ENCODE measurements at places on chromosomes 6 and 20.

DNA sequence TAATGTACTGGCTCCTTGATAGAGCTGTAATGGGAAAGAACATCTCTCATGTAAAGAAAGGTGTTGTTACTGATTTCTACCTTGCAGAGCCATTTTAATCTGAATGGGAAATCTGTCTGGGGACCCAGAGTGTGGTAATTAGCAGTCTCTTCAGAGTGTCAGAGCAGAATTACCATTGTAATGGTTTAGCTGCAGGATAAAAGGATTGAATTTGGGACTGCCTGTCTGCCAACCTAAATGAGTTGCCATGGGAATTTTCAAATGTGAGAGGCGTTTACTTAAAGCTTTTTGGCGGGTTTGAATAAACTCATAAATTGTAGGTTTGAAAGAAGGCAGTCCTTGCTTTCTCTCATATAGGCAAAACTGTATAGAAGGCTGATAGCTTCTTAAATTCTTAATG lies 128.8 kb downstream of the QKI start:
- H3K27ac ChIP-seq: no peak overlapping the region
- H3K36me3 ChIP-seq: no peaks in the 10 kb centered on the region

GRCh38 chr6:36115412-36115811 lies 14.9 kb upstream of the MAPK13 start:
- no peaks in the 10 kb centered on the region for H3K27me3 ChIP-seq
- no peak for DNase-seq
- H3K27ac ChIP-seq: no peak overlapping the region
- H3K36me3 ChIP-seq: no peaks in the 10 kb centered on the region
- peaks cover 83% of the 10 kb centered on the region for H3K4me1 ChIP-seq

GRCh38 chr6:152218887-152219286 lies 411.4 kb downstream of the ESR1 start:
- H3K27me3 ChIP-seq: no peaks in the 10 kb centered on the region
- H3K4me3 ChIP-seq: no peak overlapping the region
- H3K4me1 ChIP-seq: no peaks in the 10 kb centered on the region
- H3K36me3 ChIP-seq: peaks cover 45% of the 10 kb centered on the region

- no peaks in the 10 kb centered on the region for H3K27me3 ChIP-seq
- no peaks in the 10 kb centered on the region for H3K36me3 ChIP-seq
- H3K4me3 ChIP-seq: no peak overlapping the region
- H3K27ac ChIP-seq: no peak overlapping the region
- DNase-seq: no peak
Measured at GRCh38 chr6:90714319-90714718, 127.4 kb upstream of the MAP3K7 start.

GRCh38 chr20:10603971-10604864 lies 69.6 kb downstream of the JAG1 start:
- no peaks in the 10 kb centered on the region for H3K36me3 ChIP-seq
- H3K4me3 ChIP-seq: no peak overlapping the region
- no peaks in the 10 kb centered on the region for H3K4me1 ChIP-seq
- H3K27ac ChIP-seq: no peak overlapping the region
- no peaks in the 10 kb centered on the region for H3K27me3 ChIP-seq

DNA sequence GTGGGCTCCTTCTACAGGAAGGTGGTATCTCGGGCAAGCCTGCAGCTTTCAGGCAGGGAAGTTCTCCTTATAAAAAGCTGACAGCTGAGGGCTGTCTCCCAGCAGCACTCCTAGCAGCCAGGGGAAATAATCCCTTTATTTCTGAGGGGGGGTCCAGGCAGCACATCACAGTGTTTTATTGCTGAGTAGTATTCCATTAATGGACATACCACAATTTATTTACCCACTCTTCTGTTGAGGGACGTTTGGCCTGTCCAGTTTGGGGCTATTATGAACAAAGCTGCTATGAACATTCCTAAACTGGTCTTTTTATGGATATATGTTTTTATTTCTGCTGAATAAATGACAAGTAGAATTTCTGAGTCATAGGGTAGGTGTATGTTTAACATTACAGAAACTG lies 20.0 kb upstream of the PHACTR2 start:
- no peak overlapping the region for H3K4me3 ChIP-seq
- no peaks in the 10 kb centered on the region for H3K27me3 ChIP-seq
- no peaks in the 10 kb centered on the region for H3K4me1 ChIP-seq
- no peaks in the 10 kb centered on the region for H3K36me3 ChIP-seq
- DNase-seq: no peak
- H3K27ac ChIP-seq: no peak overlapping the region

- no peaks in the 10 kb centered on the region for H3K27me3 ChIP-seq
- H3K4me3 ChIP-seq: no peak overlapping the region
- no peak overlapping the region for H3K27ac ChIP-seq
- H3K36me3 ChIP-seq: peaks cover 3% of the 10 kb centered on the region
Measured at GRCh38 chr6:20955131-20955530, 420.9 kb downstream of the CDKAL1 start.

- peaks cover 6% of the 10 kb centered on the region for H3K4me1 ChIP-seq
- H3K27me3 ChIP-seq: no peaks in the 10 kb centered on the region
- no peak overlapping the region for H3K4me3 ChIP-seq
- DNase-seq: no peak
Measured at GRCh38 chr6:89244241-89244985, 27.3 kb upstream of the GABRR1 start.

DNA sequence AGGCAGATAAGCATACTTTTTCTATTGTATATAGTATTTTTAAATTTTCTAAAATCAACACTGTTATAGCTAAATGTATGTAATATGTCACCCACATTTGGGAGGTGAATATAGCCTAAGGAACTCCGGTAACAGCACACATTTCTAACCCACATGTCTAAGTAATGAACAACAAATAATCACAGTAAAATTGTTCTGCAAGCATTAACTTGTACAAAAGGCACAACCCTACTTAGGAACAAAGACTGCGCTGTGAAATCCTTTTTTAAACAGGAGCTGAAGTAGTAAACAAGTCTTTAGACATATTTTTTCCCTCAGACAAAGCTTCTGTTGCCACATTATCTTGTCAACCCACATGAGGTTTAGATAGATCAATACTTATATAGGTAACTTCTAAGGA lies 872.4 kb upstream of the SLC35B3 start:
- H3K36me3 ChIP-seq: no peaks in the 10 kb centered on the region
- DNase-seq: no peak
- no peaks in the 10 kb centered on the region for H3K4me1 ChIP-seq
- H3K27ac ChIP-seq: no peak overlapping the region

DNA sequence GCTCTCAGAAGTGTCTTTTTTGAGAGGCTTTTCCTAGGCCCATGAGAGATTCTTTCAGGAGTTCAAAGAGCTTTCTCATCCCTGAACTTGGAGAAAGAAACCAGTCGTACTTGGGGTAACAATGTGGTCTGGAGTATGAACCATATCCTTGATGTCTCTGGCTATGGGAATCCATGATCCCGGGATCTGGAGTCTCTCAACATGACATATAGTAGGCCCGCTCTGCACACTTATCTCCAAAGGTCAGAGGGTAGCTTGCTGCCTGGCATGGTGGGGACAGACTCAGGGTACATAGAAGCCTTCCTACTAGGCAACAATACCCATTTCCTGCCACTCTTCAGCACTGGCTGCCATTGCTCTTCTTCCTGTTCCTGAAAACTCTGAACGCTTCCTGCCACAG lies 42.2 kb upstream of the NFATC2 start:
- H3K27me3 ChIP-seq: no peaks in the 10 kb centered on the region
- no peak overlapping the region for H3K4me3 ChIP-seq
- DNase-seq: no peak
- H3K36me3 ChIP-seq: no peaks in the 10 kb centered on the region
- H3K27ac ChIP-seq: no peak overlapping the region

GRCh38 chr6:2235777-2236495 lies 9.5 kb downstream of the GMDS start:
- H3K27me3 ChIP-seq: no peaks in the 10 kb centered on the region
- H3K36me3 ChIP-seq: no peaks in the 10 kb centered on the region
- H3K4me3 ChIP-seq: no peak overlapping the region
- H3K27ac ChIP-seq: no peak overlapping the region
- no peak for DNase-seq
- no peaks in the 10 kb centered on the region for H3K4me1 ChIP-seq

- H3K4me1 ChIP-seq: no peaks in the 10 kb centered on the region
- no peaks in the 10 kb centered on the region for H3K27me3 ChIP-seq
- H3K4me3 ChIP-seq: no peak overlapping the region
- no peak overlapping the region for H3K27ac ChIP-seq
- no peak for DNase-seq
Measured at GRCh38 chr20:52420805-52421204, 229.2 kb upstream of the ZFP64 start.

DNA sequence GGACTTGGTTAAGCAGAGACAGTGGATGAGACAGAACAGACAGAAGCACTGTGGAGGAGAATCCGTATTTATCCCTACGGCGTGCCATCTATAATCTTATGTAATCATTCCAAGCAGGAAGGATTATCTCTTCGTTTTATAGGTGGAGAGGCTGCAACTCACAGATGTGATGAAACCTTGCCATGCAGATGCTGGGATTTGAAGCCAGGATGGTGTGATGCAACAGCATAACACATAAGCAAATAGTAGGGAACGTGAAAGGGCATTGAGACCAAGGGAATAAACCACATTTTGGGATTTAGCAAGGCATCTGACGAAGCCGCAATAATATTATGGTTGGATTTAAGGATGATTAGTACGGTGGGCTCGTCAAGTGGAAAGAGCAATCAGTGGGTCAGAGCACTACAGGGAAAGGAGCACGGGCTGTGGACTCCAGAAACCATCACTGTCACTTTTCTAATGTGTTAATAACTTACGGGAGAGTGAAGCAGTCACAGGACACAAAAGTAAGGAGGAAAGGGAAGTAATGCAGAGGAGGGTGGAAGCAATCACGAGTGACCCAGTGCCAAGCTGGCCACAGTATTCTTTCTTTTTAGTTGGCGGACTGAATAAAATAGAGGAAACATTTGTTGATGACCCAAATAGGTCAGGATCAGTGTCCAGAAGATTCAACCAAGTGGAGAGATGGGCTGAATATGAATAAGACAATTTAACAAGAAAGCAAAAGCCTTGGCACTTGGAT lies 119.6 kb upstream of the EDN1 start:
- no peak for DNase-seq
- H3K27ac ChIP-seq: no peak overlapping the region
- no peaks in the 10 kb centered on the region for H3K27me3 ChIP-seq
- H3K4me1 ChIP-seq: peaks cover 10% of the 10 kb centered on the region
- no peak overlapping the region for H3K4me3 ChIP-seq
- H3K36me3 ChIP-seq: no peaks in the 10 kb centered on the region

DNA sequence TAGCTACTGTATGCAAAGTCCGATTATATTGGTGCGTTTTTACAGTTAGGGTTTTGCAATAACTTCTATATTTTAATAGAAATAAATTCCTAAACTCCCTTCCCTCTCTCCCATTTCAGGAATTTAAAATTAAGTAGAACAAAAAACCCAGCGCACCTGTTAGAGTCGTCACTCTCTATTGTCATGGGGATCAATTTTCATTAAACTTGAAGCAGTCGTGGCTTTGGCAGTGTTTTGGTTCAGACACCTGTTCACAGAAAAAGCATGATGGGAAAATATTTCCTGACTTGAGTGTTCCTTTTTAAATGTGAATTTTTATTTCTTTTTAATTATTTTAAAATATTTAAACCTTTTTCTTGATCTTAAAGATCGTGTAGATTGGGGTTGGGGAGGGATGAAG lies 13.7 kb upstream of the PLCG1 start:
- no peaks in the 10 kb centered on the region for H3K27me3 ChIP-seq
- no peaks in the 10 kb centered on the region for H3K4me1 ChIP-seq
- H3K27ac ChIP-seq: no peak overlapping the region
- peaks cover 29% of the 10 kb centered on the region for H3K36me3 ChIP-seq

GRCh38 chr20:43804781-43805180 lies 78.0 kb upstream of the GTSF1L start:
- H3K36me3 ChIP-seq: no peaks in the 10 kb centered on the region
- H3K4me1 ChIP-seq: no peaks in the 10 kb centered on the region
- no peak for DNase-seq
- H3K27ac ChIP-seq: no peak overlapping the region

DNA sequence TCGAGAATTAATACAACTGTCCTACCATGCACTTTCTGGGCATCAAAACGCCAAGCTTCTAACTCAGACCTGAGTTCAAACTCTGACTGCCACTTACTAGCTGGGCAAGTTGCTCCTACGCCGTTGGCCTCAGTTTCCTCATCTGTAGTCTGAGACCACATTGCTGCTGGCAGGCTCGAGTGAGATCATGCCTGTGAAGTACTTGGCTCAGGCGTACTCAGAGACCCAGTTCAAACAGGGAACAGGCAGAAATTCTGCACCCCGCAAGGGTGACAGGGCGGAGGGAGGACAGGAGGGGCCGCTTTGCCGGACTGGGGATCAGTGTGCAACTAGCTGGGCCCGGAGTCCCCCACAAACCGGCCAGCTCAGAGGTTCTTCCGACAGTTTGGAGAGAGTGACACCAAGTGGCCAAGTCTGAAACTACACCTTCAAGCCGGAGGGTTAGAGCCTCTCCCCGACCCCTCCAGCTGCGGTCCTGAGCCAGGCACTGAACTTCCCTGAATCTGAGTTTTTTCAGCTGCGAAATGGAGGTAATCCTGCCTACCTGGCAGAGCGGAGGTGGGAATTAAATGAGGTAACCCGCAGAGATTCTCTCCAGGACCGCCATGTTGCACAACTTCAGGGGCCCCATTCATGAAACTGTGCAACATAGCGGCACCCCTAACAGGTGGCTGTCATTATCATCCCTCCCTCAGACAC lies 46.0 kb upstream of the PTPN1 start:
- DNase-seq: peak; percentile 57
- H3K36me3 ChIP-seq: no peaks in the 10 kb centered on the region
- no peak overlapping the region for H3K27ac ChIP-seq
- H3K4me3 ChIP-seq: no peak overlapping the region

DNA sequence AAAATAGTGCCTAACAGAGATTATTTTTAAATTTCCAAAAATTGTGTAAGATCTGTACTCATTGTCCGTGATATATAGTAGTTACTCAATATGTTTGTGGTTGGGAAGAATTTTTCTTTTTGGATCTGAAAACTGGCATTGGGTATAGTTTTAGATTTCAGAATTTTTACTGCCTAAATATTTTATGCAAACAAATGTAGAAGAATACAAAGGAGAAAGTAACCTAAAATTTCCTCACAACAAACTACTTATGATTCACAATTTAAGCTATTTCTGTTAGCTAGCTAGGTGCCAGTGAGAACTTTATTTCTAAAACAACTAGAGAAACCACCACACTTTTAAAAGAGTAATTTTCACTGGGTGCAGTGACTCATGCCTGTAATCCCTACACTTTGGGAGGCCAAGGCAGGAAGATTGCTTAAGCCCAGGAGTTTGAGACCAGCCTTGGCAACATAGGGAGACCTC lies 38.8 kb downstream of the SESN1 start:
- H3K4me3 ChIP-seq: no peak overlapping the region
- no peaks in the 10 kb centered on the region for H3K27me3 ChIP-seq
- H3K4me1 ChIP-seq: peaks cover 26% of the 10 kb centered on the region
- H3K36me3 ChIP-seq: no peaks in the 10 kb centered on the region

- H3K27ac ChIP-seq: no peak overlapping the region
- DNase-seq: no peak
- no peaks in the 10 kb centered on the region for H3K36me3 ChIP-seq
- H3K4me3 ChIP-seq: no peak overlapping the region
- H3K27me3 ChIP-seq: peaks cover 23% of the 10 kb centered on the region
- peaks cover 7% of the 10 kb centered on the region for H3K4me1 ChIP-seq
Measured at GRCh38 chr6:138157986-138158638, 3.6 kb upstream of the ARFGEF3 start.
